ENCODE measurements at places on chromosomes 1 and 21.

DNA sequence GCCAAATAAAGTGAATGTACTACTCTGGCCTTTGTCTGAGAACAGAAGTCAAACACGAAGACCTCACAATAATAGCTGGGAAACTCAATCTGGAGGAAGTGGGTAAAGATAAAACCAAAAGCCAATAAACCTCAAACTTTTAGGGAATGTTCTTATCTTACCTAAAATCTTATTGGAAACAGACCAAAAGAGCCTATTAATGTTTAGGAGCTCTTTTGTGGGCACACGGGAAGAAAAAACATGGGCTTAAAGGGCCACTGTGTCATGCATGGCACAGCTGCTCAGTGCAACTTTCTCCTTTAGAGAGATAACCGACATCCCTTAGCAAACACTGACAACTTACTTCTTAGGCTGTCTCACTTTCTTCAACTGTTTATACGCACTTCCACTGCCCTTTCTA, 16.1 kb downstream of the EIF2B3 start:
- DNase-seq: no peak

- peak; percentile 54 for DNase-seq
Observed at GRCh38 chr1:27556781-27557595, 47.0 kb downstream of the AHDC1 start.

GRCh38 chr1:59428828-59429227, 131.9 kb downstream of the FGGY start:
- DNase-seq: no peak

DNA sequence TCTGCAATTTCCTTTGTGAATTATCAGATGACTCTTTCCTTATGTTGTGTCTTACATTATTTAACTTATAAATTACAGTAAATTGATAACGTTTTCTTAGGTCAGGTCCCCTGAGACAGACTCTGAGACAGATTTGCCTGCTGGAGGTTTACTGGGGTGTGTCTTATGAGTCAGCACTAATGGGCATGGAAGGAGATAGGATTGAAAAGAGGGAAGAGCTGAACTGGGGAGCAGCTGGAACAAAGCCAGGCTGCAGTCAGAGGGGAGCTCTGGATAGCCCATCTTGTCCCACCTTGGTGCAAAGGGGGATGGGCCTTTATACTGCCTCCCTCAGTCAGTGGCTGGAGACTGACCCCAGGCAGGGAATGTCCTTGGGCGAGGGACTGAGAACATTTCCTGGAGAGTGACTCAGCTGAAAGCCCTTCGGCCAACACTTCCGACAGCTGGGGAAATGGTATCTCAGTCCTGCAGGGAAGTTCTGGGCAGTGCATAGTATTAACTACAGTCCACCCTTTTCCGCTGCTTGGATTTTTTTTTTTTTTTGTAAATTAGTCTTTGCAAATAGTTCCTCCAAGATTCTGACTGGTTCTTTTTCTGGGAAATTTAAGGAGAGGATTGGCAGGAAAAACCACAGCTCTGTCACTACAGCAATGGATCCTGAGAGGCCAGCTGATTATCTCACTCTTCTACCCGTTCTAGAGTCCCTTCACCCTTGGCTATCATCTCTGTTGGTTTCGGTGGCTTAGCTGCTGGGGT, 39.1 kb upstream of the CDC42BPA start:
- no peak for DNase-seq

- DNase-seq: no peak
Observed at GRCh38 chr1:213464786-213465460, 413.9 kb downstream of the RPS6KC1 start.

DNA sequence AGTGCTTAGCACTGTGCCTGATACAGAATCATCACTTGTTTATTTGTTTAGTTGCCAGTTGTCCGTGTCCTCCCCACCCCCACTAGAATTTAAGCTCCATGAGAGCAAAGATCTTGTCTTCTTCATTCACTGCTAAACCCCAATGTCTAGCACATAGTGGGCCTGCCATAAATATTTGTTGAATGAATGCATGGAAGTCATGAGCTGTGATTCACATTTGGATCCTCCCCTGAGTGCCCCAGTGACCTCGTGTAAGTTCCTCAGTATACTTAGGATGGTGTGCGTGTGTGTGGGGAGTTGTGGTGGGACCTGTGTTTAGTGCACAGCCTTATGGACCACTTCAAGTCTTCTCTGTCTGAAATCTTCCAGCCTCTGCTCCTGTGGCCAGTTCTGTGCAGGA, 23.1 kb downstream of the IER5 start:
- no peak for DNase-seq

All from activated CD8-positive, alpha-beta memory T cell treated with anti-CD3 and anti-CD28 coated beads for 1 hour (primary cell).